ENCODE measurements at places on chromosomes 12 and 14. TPM values are rescaled to one million over a fixed set of nuclear protein-coding genes. Genes with fewer than 3 reads are reported as not detected.

DNA sequence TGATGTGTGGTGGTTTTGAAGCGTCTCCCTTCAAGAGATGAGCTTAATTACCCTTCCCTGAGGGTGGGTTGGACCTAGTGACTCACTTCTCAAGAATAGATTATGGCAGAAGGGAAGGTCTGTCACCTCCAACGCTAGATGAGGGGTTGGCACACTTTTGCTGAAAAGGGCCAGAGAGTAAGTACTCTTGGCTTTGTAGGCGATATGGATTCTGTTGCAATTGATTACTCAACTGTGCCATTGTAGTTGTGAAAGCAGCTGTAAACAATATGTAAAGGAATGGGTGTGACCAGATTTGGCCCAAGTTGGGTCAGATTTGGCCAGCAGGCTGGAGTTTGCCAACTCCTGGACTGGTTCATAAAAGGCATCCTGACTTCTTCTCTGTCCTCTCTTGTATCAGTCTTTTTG lies 53.3 kb downstream of the SMIM41 start:
- H3K27ac ChIP-seq = no peak overlapping the region
- no peak overlapping the region for H3K4me3 ChIP-seq
- no peaks in the 10 kb centered on the region for H3K4me1 ChIP-seq
- H3K36me3 ChIP-seq = no peaks in the 10 kb centered on the region
- DNase-seq = no peak

GRCh38 chr12:4015225-4016091 lies 142.3 kb upstream of the PARP11 start:
- no peaks in the 10 kb centered on the region for H3K4me1 ChIP-seq
- no peak for DNase-seq
- peaks cover 3% of the 10 kb centered on the region for H3K27me3 ChIP-seq
- no peak overlapping the region for H3K27ac ChIP-seq

- no peaks in the 10 kb centered on the region for H3K36me3 ChIP-seq
- H3K4me1 ChIP-seq = peaks cover 28% of the 10 kb centered on the region
- H3K27ac ChIP-seq = no peak overlapping the region
- H3K4me3 ChIP-seq = no peak overlapping the region
- peaks cover 3% of the 10 kb centered on the region for H3K27me3 ChIP-seq
Measured at GRCh38 chr12:96141216-96141912, 52.8 kb upstream of the ELK3 start.

- H3K4me1 ChIP-seq = no peaks in the 10 kb centered on the region
- H3K4me3 ChIP-seq = no peak overlapping the region
- H3K27ac ChIP-seq = no peak overlapping the region
- no peak for DNase-seq
- H3K27me3 ChIP-seq = peaks cover 3% of the 10 kb centered on the region
Measured at GRCh38 chr12:111792856-111793235, 26.1 kb downstream of the ALDH2 start.

GRCh38 chr12:77882709-77883108 lies 52.0 kb downstream of the NAV3 start:
- no peak overlapping the region for H3K4me3 ChIP-seq
- no peaks in the 10 kb centered on the region for H3K27me3 ChIP-seq
- H3K4me1 ChIP-seq = no peaks in the 10 kb centered on the region
- no peaks in the 10 kb centered on the region for H3K36me3 ChIP-seq
- DNase-seq = no peak

Gene AKAP3
- polyA plus RNA-seq = 0.11 TPM

Gene NUDT4
- 34.1 TPM for polyA plus RNA-seq

Gene DBX2
- polyA plus RNA-seq = not detected
